Stimulated activated CD4-positive, alpha-beta T cell treated with anti-CD3 and anti-CD28 coated beads, Interleukin-12 subunit alpha, Interleukin-12 subunit beta, amount 100 ng/mL, for 24 hours (primary cell): ENCODE measurements at places on chromosomes 11 and 22.

GRCh38 chr11:46690702-46691101, 9.7 kb downstream of the ARHGAP1 start:
- DNase-seq = no peak

DNA sequence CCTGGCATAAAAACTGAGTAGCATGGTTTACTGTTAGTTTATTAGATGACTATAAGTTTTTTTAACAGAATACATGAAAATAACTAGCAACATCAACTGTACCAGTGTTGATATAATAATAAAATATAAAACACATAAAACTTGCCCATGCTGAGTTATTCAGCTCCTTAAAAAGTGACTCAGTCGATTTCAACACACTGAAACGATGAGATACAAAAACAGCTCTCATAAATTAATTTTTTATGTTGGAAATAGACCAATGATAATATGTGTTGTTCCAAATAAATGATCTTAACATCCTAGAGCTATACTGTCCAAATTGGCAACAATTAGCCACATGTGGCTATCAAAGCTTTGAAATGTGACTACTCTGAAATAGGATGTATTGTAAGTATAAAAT, 15.9 kb downstream of the PDGFD start:
- DNase-seq = no peak

GRCh38 chr11:105618343-105618955, 8.6 kb downstream of the GRIA4 start:
- no peak for DNase-seq

- DNase-seq = no peak
Measured at GRCh38 chr11:44604171-44604581, 38.7 kb downstream of the CD82 start.

- no peak for DNase-seq
Measured at GRCh38 chr11:12220305-12220704, 109.9 kb downstream of the MICAL2 start.

DNA sequence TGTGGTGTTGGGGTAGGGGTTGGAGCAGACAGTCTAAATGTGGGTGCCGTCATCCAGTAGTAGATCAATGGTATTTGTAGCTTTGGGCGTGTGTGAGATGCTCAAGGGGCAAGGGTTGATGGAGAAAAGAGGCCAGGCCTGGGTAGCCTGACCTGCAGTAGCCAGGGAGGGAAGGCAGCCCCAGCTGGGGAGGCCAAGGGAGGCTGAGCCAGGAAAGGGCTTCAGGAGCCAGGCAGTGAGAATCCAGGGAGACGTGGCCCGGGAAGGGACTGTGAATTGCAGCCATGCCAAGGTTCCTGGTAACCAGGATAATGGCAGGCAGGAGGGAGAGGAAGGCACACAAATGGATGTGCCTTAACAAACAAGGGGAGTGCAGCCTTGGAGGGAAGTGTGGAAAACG, 2.5 kb upstream of the DERL3 start:
- DNase-seq = no peak

GRCh38 chr11:63641727-63642126, 27.5 kb upstream of the PLAAT3 start:
- DNase-seq = no peak

DNA sequence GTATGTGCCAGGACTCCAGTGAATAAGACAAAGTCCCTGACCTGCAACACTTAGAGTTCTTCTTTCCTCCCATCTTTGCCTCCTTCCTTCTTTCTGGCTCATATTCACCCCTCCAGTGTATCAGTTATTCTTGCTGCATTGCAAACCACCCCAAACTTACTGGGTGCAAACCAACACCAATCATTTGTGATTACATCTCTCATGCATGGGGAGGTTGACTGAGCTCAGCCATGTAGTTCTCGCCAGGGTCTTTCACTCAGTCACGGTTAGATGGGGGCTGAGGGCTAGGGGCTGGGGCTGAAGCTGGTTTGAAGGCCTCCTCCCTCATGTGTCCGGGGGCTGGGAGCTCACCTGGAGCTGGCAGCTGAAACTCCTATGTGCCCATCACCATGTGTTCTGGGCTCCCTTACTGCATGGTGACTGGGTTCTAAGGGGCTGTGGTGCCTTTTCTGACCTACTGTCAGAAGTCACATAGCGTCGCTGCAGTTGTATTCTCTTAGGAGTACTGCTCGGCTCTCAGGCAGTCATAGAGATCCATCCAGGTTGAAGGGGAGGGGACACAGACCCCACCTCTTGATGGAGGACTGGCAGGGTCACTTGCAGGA, 35.0 kb upstream of the CACNG2 start:
- DNase-seq = no peak

- no peak for DNase-seq
Measured at GRCh38 chr11:16780146-16780545, 41.7 kb downstream of the C11orf58 start.

DNA sequence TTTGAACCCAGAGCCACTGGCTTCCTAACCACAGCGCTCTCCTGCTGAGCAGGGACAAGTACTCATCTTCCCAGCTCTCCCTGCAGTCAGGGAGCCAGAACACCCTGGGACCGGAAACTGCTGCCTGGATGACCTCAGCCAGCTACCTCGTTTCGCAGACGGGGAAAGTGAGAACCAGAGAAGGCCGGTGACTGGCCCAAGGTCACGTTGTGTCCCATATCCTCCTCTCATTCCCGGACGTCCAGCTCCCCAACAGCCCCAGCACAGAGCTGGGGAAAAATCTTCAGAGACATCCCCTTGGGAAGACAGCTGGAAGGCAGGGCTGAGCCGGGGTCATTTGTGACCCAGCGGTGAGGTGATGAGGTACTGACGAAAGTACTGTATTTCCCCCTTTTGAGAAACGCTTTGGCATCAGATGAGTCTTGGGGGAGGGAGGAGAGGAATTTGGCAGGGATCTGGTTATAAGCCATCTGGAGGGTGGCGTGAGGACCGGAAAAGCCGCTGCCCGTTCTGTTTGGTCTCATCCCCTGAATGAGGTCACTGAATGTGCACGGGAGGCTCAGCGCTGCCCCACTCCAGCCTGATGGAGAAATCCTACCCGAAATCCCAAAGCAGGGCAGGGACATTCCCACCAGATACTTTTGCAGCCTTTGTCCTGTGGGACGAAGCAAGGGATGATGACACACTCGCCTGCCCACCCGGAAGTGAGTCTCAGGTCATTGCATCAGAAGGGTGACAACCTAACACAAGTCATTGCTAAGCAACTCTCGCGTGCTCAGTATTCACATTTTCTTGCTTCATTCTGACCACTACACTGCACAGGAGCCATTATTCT, 41.1 kb downstream of the LIF start:
- no peak for DNase-seq

- no peak for DNase-seq
Measured at GRCh38 chr11:115267871-115268270, 236.3 kb downstream of the CADM1 start.

GRCh38 chr11:118572981-118573550, 857 bp downstream of the ARCN1 start:
- no peak for DNase-seq

DNA sequence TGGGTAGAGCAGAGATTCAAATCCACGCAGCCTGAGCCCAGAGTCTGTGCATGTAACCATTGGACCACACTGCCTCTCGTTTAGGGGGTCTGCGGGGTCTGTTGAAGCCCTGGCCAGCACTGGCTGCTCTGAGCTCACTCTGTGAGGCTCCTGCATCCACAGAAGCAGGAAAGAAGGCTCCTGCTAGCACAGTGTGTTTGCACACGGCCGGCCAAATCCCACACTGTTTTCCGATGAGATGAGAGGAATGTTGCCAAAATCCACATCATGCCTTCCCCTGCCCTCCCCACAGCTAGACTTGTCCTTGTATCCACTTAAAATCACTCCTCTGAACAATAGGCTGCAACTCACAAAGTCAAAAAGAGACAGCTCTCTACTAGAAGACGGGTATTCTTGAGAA, 10.6 kb upstream of the SLC22A12 start:
- DNase-seq = no peak

DNA sequence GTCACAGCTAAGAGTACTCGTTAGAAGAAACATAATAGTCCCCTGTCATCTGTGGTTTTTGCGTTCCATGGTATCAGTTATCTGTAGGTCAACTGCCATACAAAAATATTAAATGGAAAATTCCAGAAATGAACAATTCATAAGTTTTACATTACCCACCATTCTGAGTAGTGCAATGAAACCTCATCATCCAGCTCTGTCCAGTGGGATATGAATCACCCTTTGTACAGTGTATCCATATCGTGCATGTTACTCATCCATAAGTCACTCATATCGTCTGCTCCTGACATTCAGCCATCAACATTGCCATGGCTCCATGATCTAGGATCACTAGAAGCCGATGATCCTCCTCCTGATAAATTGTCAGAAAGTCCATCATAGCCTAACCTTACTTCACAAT, 174.9 kb upstream of the C11orf87 start:
- DNase-seq = no peak
